Stimulated activated CD8-positive, alpha-beta memory T cell treated with anti-CD3 and anti-CD28 coated beads, Interleukin-7, amount 100 ng/mL, for 4 hours (primary cell): ENCODE measurements at places on chromosomes 1 and 21.
A peak's percentile ranks its signal among the peaks of the same experiment; 100 is the strongest.

DNA sequence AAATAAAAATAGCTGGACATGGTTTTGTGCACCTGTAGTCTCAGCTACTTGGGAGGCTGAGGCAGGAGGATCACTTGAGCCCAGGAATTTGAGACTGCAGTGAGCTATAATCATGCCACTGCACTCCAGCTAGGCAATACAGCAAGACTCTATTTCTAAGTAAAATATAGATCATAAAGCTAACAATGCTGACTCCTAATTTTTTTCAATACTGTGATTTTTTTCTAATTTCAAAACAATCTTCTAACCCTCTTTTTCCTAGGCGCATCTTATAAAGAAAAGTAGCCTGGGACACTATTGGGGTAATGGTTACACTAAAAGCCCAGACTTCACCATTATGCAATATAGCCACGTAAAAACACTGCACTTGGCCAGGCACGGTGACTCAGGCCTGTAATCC lies 81.3 kb downstream of the PTPN14 start:
- DNase-seq, result no peak

- no peak for DNase-seq
Observed at GRCh38 chr1:177686933-177687332, 282.9 kb downstream of the SEC16B start.

DNA sequence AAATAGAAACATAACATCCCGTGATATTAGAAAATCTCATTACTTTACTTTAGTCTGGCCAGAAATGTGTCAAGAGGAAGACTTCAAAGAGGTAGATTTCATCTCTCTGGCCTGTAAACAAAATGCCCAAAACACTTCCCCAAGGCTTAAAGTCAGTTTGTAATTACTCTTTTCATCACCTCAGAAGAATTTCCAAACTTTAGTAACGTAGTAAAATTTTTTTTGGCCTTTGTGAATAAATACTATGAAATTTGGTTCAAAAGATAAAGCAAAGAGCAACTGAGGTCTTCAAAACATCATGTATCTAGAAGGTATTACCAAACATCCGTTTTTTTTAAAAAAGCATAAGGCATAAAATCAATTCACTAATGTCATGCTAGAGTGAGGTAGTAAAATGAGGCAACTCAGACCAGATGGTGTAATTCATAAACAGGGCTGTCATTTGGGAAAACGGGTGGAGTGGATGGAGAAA lies 51.4 kb downstream of the LEPR start:
- DNase-seq, result no peak

- DNase-seq, result peak; percentile 40
Observed at GRCh38 chr1:148318123-148318903, 164.8 kb downstream of the PPIAL4G start.

GRCh38 chr1:186689907-186690306 lies 9.7 kb upstream of the PTGS2 start:
- DNase-seq, result no peak

DNA sequence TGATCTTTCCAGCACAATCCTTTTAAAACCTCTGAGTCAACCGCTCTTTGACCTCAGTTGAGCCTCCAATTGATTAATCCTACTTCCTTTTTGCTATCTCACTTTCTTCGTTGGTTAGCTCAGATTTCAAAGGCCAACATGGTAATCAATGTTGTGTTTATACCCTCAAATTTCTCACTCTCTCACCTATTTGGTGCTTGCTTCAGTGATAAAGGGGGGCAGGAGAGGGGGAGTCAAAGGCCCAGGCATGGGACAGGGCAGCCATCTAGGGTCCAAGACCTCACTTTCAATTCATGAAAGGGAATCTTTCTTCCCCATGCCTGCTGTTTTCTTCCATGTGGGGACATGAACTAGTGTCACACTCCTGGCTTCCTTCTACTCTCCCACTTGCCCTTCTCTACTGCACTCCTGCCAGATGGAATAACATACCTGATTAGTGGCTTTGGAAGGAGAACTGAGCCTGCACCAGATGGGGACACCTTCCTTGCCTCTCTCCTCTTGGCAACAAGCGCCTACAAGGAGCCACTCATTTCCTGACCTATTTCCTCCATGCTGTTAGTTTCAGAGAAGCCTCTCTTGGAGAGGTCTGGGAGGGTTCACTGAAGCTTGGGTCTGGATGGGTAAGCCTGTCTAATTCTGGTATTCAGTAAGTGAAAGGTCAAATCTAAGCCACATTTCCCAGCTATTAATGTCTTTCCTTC lies 73.3 kb upstream of the ARHGAP29 start:
- no peak for DNase-seq

DNA sequence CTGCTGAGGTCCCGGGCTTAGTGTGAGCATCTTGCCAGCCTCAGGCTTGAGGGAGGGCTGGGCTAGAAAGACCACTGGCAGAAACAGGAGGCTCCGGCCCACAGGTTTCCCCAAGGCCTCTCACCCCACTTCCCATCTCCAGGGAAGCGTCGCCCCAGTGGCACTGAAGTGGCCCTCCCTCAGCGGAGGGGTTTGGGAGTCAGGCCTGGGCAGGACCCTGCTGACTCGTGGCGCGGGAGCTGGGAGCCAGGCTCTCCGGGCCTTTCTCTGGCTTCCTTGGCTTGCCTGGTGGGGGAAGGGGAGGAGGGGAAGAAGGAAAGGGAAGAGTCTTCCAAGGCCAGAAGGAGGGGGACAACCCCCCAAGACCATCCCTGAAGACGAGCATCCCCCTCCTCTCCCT lies 7.2 kb upstream of the HTR6 start:
- no peak for DNase-seq

- no peak for DNase-seq
Observed at GRCh38 chr1:59329412-59330053, 32.6 kb downstream of the FGGY start.

- DNase-seq, result no peak
Observed at GRCh38 chr1:47643306-47644211, 205.7 kb downstream of the FOXD2 start.

GRCh38 chr1:5828308-5828935 lies 163.8 kb downstream of the NPHP4 start:
- no peak for DNase-seq

- DNase-seq, result no peak
Observed at GRCh38 chr1:179955731-179956130, 1.1 kb downstream of the CEP350 start.

- DNase-seq, result no peak
Observed at GRCh38 chr1:215517441-215517891, 49.6 kb upstream of the KCTD3 start.

DNA sequence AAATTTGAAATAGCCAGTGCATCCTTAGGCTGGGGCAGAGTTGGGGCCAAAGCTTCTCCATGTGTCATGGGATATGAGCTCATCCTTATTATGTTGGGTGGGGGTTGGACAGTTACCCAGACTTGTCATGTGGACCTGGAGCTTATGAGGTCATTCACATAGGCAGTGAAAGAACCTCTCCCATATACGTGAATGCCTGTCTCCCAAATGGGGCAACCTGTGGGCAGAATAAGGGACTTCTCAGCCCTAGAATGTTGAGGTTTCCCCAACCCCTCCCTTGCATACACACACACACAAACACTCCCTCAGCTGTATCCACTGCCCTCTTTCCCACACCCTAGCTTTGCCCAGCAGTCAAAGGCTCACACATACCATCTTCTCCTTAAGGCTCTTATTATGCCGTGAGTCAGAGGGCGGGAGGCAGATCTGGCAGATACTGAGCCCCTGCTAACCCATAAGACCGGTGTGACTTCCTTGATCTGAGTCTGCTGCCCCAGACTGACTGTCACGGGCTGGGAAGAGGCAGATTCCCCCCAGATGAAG lies 2.3 kb upstream of the IVL start:
- DNase-seq, result no peak

- DNase-seq, result no peak
Observed at GRCh38 chr1:8411803-8412182, 93.9 kb downstream of the SLC45A1 start.

- no peak for DNase-seq
Observed at GRCh38 chr1:159548126-159548525, 12.3 kb upstream of the OR10J5 start.

- DNase-seq, result no peak
Observed at GRCh38 chr1:184376369-184376768, 10.5 kb upstream of the C1orf21 start.

- no peak for DNase-seq
Observed at GRCh38 chr1:230306169-230306568, 120.0 kb downstream of the PGBD5 start.

DNA sequence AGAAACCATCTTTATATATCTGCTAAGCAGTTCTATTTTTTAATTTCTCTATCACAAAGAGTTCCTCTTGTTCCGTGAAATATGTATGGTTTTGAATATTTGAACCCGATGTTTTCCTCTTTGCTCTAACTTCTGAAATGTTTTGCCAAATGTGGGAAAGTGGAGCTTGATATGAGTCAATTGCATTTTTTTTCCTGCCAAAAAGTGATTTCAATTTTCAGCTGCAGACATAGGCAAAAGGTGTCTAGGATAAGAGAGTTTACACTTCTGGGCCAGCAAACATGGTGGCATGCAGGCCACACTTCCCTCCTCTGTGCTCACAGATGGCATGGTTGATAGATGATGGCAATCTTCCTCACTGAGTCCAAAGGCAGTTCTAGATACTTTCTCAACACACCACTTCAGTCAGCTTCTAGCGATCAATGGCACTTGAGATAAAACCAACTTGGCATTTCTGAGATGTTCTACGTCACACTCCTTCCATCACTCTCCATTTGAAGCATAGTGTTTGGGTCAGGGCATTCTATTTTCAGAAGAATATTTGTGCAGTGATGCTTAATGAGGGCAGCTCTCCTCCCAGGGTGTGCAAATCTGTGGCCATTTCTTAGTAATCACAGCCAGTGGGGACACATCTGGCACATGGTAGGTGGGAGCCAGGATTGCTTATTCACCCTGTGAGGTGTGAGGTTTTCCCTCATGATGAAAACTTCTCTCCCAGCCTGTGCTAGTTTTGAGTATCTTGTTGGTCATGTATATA lies 54.4 kb upstream of the SCAF4 start:
- DNase-seq, result no peak

DNA sequence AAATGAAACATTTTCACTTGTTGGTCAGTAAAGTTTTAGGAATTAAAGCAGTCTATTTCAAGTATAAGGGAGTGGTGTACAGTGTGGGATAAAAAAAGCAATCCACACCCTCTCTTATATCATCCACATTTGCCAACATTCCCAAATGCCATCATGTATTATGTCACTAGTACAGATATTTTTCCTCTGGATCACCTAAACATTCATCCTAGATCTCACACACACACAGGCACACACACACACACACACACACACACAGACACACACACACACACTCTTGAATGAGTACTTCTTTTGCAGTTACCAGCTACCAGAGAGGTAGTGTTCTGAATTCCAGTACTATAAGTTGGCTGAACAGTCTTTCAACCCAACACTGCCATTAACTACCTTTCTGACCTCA lies 1369.1 kb upstream of the ADGRL4 start:
- DNase-seq, result no peak

- DNase-seq, result peak; percentile 15
Observed at GRCh38 chr1:246608616-246609376, 42.5 kb downstream of the CNST start.

GRCh38 chr1:118100686-118101514 lies 84.1 kb downstream of the SPAG17 start:
- DNase-seq, result no peak

DNA sequence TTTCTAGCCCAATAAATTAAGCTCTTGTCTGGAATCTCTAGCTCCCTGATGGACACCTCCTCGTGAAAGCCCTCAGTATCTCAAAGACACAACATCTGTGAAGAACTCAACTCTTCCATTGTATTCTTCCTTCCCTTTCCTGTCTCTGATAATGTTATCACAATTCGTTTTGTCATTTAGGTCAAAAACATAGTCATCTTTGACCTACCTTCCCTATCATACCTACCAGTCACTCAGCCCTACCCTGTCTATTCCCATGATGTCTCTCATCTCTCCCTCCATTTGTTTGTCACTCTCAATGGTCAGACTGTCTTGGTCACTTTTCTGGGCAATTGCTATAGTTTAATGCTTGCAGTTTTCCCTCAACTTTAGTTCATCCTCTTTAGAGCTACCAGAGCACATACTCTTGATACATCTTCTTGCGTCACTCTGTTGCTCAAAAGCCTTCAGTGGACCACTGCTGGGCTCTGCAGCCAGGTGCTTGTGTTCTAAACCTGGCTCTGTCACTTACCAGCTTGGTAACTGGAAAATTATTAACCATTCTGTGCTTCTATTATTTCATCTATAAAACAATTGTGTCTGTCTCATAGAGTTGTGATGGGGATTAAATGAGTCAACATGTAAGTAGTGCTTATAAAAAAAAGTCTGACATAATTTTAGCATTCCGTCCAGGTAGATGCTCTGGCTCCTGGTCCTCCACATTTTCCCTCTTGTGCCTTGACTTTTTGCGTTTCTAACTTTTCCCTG lies 39.6 kb downstream of the DDR2 start:
- no peak for DNase-seq

DNA sequence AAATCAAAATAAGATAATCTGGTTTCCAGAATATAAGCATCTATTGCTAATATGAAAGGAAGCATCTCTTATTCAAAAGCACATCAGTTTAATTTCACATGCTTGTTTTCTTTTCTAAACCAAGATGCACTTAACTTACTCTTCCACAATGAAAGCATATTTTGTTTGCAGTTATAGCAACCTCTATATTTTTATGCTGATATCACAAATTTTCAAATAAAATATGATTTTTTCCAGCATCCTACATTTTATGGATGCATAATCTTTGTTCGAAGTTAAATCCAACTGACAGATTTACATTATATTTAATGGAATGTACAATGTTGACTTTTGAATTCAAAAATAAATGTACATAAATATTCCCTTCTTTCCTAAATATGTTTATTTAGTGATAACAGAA lies 978.3 kb upstream of the B3GALT2 start:
- DNase-seq, result no peak

DNA sequence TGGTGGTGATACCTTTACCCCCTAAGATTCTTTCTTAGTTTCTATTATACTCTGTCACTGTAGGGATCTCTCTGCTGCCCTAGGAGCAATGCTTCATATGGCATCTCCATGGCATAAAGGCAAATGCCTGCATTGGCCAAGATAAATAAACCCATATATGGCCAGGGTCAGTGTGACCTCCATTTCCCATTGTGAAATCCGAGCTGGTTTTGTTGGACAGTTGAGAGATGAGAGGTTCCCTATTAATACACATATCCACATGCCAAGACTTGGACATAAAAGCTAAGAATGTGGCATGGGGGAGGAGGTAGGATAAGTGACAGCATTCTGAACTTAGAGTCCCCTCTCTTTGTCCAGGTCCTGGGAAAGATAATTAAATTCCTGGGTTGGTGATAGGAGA lies 1.4 kb downstream of the TPM3 start:
- DNase-seq, result no peak

GRCh38 chr1:11984576-11984975 lies 4.3 kb downstream of the MFN2 start:
- no peak for DNase-seq

GRCh38 chr1:231252336-231252735 lies 11.3 kb downstream of the GNPAT start:
- DNase-seq, result no peak

DNA sequence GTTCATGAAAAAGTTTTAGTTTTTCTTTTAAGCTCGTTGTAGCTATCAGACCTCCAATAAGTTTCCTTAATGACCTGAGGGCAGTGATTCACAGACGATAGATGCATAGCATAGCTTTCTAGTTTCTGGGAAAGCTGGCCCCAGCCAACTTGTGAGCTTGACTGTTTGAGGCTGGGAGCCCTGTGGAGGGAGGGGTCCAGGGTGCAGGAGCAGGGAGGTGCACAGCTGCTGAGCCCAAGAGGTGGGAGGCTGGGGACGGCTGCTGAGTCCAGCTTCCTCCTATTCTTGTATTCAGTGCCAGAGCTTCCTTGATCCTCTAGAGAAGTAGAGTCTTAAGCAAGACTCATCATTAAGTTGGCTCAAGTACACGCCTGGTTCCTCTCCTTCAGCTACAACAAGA lies 11.0 kb upstream of the AVPR1B start:
- DNase-seq, result no peak

- no peak for DNase-seq
Observed at GRCh38 chr1:83571536-83571935, 427.4 kb downstream of the TTLL7 start.
